ENCODE measurements at places on chromosomes 3 and 15.

DNA sequence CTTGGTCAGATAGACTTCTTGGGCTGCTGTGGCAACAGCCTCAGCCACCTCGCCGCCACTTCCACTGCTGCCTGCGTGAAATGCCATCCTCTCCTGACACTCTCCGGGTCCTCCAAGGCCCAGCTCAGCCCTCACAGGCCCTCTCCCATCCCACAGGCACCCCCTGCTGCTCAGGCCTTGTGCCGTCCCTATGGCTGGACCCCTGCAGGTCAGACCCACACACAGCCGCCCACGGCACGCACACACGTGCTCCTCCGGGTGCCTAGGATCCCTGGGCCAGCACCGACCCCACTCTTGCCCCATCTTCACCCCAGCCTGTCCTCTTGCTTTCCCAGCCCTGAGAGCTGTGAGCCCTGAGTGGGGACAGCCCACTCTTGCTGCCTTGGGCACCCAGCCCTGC, 19.7 kb downstream of the CFAP100 start:
- no peak for DNase-seq

DNA sequence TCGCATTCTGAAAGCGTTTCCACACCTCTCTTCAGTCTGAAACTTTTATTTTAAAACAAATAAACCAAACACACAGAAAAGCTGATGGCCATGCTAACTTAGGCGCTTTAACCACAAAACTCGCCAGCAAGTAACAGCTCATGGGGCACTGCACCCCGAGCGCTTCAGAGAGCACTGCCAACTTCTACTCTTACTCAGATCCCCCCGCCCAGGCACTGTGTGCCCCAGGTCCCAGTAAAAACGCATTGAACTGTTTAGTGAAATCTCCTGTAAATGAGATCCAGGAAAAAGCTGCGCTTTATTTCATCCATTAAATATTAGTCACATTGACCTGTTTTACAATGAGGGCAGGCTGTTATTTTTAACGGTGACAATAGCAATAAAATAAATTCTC, 99.7 kb downstream of the LRIG1 start:
- no peak for DNase-seq

- no peak for DNase-seq
Observed at GRCh38 chr15:71660501-71660900, 149.9 kb upstream of the NR2E3 start.

- no peak for DNase-seq
Observed at GRCh38 chr3:153232851-153233271, 70.8 kb downstream of the RAP2B start.
